ENCODE measurements at places on chromosomes 7 and 10.

GRCh38 chr7:44750921-44751571 is 2.4 kb downstream of the ZMIZ2 start:
- DNase-seq, result no peak

GRCh38 chr7:117908031-117908795 is 35.0 kb upstream of the CTTNBP2 start:
- no peak for DNase-seq

- DNase-seq, result no peak
Measured at GRCh38 chr10:88987840-88988239, 2.8 kb upstream of the FAS start.

GRCh38 chr10:6174201-6174874 is 28.4 kb upstream of the PFKFB3 start:
- DNase-seq, result no peak

- DNase-seq, result no peak
Measured at GRCh38 chr10:59175538-59176240, 754 bp upstream of the PHYHIPL start.

GRCh38 chr7:22355620-22356009 is 1.3 kb downstream of the RAPGEF5 start:
- no peak for DNase-seq

DNA sequence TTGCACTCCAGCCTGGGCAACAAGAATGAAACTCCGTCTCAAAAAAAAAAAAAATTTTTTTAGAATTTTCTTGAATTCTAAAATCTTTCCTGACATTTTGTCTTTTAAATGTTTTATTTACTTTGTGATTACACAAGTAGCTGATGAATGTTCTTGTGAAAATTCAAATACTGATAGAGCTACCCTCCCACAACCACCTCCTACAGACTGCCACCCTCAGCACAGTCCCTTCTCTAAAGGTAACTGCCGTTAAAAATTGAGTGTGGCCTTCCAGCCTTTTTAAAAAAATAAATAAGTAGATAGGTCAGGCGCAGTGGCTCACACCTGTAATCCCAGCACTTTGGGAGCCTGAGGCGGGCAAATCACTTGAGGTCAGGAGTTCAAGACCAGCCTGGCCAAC is 15.1 kb downstream of the ENO4 start:
- no peak for DNase-seq

DNA sequence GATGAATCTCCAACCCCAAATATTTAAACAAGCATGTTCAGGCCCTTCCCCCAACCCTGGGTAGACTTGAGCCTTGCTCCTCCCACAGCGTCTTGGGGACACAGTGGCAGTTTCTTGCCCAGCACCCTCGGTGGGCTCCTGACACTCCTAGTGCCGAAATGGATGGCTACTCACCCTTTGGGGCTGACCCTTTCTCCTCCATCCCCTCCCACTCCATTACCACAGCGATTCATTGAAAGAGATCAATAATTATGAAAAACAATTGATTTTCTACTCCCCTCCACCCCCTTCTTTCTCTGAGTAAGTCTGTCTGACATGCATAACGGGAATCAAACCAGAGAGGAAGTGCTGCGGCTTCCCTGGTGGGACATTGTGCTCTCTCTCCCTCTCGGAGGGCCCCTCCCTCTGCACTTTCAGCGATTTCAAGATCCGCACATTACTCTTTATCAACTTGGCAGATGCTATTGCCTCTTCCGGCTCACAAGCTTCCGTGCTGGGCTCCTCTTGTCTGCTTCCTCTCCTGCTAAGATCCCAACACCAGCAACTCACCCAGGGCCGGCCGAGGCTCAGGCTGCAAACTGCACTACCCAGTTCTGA is 79.0 kb upstream of the PLXNA4 start:
- no peak for DNase-seq

- DNase-seq, result no peak
Measured at GRCh38 chr7:24255139-24255538, 28.9 kb upstream of the NPY start.

DNA sequence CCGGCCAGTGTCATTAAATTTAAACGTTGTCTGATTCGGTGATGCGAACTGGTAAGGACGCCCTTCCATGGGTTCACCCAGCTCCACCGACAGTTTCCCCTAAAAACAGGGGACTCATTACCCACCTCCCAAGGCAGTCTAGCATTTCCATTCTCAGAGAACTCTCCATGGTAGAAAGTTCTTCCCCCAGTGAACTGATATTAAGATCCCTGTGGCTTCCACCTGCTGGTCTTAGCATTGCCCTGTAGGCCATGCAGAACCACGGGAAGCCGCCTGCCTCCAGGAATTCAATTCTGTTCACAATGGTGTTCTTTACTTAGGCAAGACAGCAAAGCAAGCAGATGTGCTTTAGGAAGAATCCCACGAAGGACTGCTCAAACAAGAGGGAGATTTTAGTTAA is 128.9 kb upstream of the NANOS1 start:
- no peak for DNase-seq

DNA sequence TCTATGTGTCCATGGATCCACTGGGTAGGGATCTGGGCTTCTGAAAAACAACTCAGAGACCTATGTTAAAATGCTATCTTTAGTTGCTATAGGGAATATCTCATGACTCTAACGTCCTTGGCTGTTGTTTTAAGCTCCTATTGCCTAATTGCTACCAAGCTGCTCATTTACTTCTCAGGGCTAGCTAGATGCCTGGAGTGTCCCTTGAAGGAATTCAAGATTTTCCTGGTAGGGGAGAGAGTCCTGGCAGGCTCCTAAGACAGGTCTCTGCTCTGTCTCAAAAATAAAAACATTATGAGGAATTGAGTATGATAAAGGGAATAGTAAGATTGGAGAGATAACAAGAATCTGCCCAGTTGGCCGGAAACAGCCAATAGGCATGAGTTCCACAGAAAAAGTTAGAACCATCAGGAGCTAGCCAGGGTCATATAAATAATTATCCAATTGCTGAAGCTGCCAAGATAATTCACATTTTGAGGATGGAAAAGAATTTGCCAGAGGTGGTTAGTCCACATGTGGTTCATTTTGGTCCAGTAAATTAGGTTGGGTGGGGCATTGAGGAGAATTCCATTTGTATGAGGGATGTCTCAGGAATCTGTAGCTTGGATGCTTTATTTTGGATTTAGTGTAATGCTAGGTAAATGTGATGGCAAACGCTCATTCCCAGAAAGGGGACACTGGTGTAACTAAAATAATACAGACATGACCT is 362.7 kb upstream of the VSTM2A start:
- DNase-seq, result no peak

DNA sequence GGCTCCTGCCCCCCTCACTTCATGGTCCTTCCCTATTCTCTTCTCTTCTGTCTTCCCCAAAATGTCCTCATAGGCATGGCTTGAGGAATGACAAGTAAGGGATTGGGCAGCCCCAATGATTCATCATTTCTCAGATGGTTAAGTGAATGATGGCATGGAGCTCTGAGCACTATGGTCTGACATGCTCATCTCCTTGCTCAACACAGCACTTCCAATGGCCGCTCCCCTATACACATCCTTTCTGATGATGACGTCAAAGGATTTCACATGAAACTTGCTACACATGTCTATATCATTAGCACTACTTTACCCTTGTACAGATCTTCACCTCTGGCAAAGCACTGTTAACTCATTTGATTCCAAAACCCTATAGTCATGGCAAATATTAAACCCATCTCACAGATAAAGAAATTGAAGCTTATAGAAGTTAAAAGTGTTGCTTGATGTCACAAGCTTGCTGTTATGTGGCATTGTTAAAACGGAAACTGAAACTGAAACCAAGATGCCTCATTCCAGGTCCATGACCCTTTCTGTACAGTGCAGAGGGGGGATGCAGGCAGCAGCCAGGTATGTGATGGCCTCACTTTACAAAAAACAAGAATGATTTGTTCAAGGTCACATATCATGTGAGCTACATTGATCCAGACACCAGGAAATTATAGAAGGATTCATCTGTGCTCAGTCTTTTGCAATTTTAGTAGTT is 90.0 kb upstream of the PLXNA4 start:
- DNase-seq, result no peak

GRCh38 chr10:103759100-103759781 is 96.1 kb downstream of the SH3PXD2A start:
- no peak for DNase-seq

- no peak for DNase-seq
Measured at GRCh38 chr7:136655414-136655813, 213.0 kb upstream of the CHRM2 start.

DNA sequence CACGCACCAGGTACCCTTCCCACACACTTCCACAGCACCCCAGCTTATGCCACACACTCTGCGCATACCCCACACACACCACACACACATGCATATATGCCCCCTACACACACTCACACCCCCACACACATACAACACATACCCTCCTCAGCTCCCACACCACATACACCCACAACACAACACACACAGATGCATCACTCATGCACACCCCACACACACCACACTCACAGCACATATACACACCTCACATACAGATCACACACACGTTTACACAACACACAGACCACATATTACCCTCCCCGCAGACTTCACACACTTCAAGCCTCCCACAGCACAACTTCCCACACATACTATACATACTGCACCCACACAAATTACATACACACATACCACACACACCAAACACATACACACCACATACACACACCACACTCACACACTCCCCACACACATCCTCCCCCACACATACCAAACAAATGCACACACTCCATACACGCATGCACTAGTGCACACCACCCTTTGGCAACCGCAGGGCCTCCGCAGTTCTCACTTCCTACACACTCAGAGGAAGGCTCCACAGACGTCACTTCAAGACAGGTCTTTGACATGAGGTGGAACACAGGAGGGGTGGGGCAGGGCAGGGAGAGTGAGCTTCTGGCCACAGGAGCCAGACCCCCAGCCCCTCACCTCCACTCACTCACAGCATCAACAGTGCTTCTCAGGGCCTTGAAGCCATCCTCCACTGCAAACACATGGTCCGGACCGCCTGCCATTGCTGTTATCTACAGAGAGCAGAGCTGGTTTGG is 18.5 kb upstream of the ANTXRL start:
- DNase-seq, result peak; percentile 33

GRCh38 chr10:124074501-124075109 is 18.8 kb downstream of the CHST15 start:
- DNase-seq, result no peak

GRCh38 chr7:35185908-35186731 is 67.8 kb downstream of the TBX20 start:
- DNase-seq, result peak; percentile 28

DNA sequence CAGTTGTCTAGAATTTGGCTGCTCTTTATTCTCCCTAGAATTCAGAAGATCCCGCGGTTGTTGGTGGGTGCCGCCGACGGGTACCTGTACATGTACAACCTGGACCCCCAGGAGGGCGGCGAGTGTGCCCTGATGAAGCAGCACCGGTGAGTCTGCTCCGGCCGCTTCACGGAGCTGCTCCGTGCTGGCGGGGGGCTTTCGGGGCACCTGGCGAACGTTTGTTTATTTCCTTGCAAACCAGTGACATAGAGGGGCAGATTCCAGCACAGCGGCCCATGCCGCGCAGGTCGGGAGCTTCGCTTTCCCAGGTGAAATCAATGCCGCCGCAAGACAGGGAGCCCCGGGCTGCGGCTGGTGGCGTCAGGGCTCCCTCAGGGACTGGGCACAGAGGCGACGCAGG is 38.0 kb downstream of the WIPI2 start:
- DNase-seq, result no peak

GRCh38 chr10:130848855-130849254 is 462.7 kb downstream of the TCERG1L start:
- DNase-seq, result no peak

- no peak for DNase-seq
Measured at GRCh38 chr7:150937848-150938561, 40.1 kb downstream of the KCNH2 start.

DNA sequence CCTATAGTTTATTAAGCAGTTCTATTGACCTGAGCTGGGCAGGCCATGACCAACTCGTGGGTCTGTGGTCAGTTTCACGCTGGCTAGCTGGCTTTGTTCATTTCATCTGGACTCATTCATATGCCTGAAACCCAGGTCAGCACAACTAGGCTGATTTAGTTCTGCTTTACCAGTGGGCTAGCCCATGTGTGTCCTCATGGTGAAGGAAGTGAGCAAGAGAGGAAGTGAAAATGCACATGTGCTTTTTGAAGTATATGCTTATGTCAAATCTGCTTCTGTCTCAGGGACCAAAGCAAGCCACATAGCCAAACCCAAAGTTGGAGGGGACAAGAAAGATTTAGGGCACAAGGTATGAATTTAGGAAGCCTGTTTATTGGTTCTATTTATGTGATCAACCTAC is 154.5 kb downstream of the RNF133 start:
- no peak for DNase-seq

GRCh38 chr7:111813306-111813705 is 251.0 kb upstream of the IMMP2L start:
- no peak for DNase-seq
